ENCODE measurements at places on chromosomes 5 and 9.

DNA sequence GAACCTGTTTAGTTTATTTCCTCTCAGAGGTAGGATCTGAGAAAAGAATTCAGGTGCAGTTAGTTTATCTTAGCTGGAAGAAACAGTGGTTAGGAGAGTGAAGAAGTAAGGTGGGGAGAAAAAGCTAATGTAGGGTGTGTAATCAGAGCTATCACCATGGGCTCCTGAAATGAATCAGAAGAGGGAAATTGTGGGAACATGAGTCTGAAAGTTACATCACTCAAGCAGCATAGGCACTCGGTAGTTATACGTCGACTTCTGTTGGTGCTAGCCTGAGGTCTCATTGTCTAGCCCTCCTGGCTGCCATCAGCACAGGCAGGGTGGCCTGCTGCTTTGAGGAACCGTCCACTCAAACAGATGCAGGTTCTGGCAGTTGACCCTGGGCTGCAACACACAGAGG is 56.7 kb upstream of the NPR3 start:
- DNase-seq, result no peak

GRCh38 chr5:74378464-74378863 is 262.1 kb downstream of the ENC1 start:
- DNase-seq, result no peak

- no peak for DNase-seq
Measured at GRCh38 chr5:113397046-113397445, 37.7 kb downstream of the TSSK1B start.

DNA sequence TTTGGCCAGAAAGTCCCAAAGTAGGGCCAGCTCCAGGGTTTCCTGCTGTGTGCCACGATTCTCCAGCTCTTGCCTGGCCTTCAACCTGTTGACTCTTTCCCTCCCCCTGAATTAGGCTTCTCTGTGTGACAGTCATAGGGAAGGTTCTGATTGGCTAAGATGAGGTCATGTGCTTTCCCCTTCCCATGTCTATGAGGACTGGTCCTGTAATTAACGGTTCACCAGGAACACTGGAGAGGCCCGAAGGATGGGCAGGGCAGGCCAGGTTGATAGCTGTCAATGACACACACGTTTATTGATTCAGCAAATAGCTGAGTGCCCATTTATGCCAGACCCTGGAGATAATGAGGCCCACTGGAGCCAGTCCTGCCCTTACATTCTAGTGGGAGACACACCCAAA is 9.0 kb upstream of the PRR7 start:
- DNase-seq, result no peak

DNA sequence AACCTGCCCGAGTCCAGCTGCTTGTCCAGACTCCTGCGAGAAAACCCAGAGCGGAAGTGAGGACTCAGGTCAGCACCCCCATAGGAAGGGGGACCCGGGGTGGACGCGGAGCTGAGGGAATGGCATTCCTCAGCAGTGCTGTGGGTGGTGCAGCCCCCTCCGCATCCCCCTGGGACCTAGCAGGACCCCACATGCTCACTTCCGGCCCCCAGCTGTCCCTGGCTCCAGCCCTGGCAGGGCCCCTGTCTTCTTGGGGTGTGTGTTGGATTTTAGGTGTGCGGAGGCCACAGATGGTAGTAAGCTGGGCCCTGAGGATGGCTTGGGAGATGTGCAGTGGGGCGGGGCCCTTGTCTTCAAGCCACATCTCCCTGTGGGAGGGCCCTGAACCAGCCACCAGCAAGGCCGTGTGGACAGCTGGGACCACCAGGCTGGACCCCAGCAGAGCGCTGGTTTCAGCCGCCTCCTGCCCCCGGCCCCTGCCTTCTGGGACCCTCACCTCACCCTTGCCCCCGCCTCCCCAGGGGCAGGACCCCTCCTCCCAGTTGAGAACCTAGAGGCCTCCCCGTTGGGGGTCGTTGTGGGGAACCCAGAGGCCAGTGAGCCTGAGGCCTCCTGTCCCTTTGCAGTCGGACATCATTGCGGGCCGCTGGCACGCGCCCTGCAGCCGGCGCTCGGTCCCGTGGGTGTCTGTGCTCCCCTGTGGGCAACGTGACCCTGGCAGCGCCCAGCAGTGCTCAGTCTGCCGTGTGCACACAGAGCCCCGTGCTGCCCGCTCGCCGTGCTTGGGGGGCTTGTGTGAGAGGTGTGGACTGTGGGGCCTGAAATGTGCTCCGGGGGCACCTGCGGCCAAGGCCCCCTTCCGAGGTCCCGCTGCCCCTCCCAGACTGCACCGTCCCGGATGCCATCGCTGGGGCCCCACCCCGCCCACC is 10.8 kb upstream of the SLC9A3 start:
- DNase-seq, result no peak

DNA sequence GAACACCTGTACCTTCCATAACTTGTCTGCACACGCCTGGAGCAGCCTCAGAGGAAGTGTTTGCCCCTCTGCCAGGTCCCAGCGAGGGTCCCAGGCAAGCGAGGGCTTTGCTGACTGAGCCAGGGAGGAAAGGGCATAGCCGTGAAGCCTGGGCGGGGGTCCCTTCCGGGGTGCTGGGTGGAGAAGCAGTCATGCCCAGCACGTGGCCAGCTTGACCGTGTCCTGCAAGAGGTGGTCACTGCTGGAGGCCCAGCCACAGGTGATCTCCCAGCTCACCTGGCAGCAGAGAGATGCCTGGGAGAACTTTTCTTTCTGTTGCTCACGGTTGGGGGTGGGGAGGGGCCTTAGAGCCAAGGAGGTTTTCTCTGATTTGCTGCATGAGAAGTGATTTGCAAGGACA is 195.3 kb downstream of the CACNA1B start:
- no peak for DNase-seq

DNA sequence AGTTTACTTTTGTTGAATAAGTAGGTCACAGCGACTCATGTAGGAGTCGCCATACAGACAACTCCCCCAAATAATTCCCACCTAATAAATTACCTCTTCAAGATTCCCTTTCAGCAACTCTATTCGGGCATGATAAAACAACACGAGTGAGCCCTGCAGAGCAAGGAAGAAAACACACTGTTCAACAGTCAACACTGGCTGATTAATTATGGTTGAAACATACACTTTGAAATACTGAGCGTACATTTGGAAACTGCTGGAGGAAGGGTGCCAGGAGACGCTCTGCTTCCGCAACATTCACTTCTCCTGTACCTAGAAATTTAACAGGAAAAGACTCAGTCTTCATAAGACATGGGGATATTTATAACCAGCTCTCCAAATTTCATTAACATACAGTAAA is 117.5 kb downstream of the TTC39B start:
- DNase-seq, result no peak

GRCh38 chr5:15442193-15442570 is 57.8 kb upstream of the FBXL7 start:
- no peak for DNase-seq

DNA sequence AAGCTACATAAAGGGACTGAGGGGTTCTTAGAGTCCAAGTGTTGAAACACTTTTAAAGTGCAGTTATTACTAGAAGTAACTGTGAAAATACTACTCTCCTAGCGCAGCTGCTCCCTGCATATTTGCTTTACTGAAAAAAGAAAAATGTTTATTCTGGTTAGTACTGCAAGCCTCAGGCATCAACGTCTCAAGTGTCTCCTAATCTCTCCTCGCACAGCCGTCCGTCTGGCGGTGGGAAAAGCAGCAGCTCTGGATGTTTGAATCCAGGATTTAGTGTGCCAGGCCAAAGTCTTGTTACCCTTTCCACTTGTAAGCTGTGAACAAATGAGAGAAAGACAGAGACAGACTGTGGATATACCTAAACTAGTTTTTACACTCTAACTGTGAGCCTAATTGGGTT is 31.1 kb downstream of the RORB start:
- DNase-seq, result no peak

DNA sequence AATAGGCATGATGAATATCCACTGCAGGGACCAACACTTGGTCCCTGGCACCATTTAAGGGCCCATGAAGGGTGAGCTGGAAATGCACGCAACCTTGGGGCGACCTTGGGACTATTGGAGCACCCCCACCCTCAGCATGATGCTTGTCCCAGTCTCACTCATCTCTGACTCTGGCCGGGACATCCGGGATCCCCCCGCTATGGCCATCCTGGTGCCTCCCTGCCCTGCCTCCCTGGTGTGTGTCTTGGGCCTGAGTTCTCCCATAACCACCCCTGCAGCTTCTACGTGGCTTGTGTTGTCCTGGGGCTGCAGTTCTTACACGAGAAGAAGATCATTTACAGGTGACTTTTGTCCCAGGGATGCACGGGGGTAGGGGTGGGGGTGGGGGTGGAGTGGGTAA is 5.9 kb downstream of the ZDHHC12 start:
- DNase-seq, result no peak
